ENCODE measurements at places on chromosomes 2 and 18.

DNA sequence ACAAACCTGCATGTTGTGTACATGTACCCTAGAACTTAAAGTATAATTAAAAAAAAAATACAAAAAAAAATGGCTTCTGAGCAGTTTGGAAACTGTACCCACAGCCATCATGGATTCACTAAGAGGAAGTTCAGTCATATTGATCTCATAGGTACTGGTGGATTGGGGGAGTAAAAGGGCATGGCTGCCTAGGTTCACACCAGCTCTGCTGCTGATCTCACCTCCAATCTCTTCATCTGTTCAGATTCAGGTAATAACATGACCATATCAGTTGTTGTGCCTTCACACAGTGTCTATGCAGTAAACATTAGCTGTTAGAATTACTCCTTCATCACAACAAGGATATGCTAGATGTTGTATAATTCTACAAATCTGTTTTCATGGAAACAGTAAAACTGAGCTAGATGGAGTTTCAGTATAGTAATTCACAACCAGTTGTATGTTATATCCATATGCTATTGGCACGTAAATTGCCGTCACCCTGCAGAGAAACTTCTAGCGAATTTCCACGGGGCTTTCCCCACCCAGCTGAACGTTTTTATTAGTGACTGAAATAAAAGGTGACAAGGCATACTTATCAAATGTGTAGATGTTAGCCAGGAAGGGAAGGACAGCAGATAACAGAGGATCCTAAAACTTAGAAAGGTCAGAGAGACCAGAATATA lies 59.3 kb upstream of the ITM2C start:
- DNase-seq, result no peak

DNA sequence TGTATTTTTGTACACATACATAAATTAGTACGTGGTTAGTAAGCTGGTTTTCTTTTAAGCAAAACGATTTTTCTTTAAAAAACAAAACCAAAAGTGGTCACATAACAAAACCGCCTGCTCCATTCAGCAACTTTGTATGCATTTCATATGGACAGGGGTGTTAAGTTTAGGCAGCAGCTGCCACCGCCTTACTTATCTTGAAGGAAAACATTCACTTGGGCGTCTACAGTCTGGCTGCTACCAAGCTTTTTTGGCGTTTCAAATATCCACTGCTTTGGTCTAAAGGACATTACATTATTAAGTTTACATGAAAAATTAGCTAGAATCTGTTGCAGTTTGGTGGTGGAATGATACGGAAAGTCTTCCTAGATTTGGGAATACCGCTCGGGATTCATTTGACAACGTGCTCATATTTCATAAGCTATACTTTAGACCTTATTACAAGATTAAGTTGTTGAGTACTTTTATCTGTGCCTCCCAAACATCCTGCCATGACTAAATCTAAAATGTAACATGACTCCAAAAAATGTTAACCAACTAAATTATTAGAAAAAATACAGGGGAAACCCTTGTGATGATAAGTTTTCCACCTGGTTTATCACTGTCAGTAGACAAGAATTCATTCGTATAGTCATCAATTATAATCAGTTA lies 214.8 kb downstream of the NEDD4L start:
- DNase-seq, result no peak

DNA sequence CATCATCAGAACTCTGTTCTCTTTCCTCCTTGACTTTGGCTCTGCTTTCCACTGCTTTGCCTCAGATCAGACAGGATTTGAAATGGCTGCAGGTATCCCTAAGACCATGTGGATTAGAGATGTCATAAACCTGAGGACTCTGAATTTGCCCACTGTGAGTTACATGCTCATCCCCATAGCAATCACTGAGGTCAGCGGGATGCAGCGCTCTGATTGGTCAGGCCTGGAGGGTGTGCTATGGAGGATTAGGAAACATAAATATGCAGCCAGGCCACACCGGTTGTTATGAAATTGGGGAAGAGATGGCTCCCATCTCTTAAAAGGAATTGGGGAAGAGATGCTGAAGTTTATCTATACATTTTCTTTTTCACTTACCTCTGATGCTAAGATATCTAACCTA lies 73.7 kb upstream of the DNAJC10 start:
- peak; percentile 31 for DNase-seq

GRCh38 chr2:202782940-202783558 lies 88.5 kb downstream of the ICA1L start:
- DNase-seq, result no peak

DNA sequence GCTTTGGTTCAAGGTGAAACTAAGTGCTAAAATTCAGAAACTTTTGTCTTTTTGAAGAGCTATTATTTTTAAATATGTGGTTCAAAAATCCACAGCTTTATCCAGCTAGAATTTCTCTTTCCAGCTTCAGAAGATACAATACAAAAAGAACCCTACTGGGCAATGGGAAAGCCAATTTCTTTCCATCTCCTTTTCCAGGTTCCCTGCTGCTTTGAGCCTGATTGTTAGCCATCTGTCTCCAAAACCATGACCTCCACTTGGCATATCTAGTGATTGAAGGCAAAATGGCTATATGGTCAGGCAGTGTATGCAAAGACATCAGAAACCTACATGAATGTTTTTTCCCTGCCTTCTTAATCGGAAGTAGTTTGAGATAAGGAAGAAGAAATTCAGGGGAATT lies 134.1 kb downstream of the KCNH7 start:
- no peak for DNase-seq

DNA sequence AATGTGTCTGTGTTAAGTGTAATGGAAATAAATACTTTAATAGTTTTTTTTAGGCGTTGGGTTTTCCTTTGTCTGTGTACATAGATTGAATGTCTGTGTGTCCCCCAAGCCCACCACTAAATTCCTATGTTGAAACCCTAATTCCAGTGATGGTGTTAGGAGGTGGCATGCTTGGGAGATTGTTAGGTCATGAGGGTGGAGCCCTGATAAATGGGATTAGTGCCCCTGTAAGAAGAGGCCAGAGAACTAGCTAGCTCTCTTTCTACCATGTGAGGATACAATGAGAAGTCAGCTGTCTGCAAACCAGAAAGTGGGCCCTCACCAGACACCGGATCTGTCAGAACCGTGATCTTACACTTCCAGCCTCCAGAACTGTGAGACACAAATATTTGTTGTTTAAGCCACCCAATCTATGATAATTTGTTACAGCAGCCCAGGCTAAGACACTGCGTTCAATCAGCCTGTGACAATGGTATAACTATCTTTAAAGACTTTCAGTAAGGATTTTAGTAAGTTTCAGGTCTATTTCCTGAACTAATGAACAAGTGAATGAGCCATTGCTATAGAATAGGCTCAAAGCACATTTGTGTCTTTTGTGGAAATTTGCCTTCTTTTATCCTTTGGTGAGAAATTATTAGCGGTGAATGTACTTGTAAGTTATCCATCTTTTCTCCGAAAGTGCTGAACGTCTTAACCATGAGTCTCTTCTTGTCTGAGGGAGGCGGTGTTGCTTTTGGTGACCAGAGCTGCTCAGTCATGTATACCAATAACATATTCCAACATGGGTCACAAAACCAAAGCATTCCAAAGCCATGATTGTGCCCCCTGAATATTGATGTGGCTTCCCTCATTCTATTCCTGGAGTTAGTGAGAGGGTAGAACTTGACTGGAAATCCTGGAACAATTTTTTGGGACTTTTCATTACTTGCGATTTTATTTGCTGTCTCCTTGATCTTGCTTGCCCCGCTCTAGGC lies 29.6 kb upstream of the IL1R1 start:
- no peak for DNase-seq

GRCh38 chr2:70942396-70943204 lies 6.9 kb downstream of the ATP6V1B1 start:
- DNase-seq, result no peak

GRCh38 chr2:219551441-219552381 lies 7.9 kb downstream of the TMEM198 start:
- DNase-seq, result no peak

DNA sequence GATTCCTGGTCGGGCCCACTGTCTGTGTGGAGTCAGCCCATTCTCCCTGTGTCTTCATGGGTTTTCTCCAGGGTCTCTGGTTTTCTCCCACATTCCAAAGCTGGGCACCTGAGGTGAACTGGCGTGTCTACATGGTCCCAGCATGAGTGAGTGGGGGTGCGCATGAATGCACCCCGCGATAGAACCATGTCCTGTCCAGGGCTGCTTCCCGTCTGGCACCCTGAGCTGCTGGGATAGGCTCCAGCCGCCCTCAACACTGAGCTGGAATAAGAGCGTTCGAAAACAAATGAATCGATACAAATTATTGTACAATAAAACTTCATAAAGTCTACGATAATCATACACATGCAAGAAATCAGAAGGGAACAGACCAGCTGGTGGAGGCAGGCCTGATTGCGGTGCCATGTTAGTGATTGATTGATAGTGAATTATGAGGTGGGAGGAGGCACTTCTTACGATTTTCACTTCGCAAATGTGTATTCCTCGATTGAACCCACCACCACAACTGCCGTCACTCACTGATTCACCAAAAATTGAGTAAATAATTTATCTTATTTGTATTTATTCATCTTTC lies 186.6 kb downstream of the MGAT5 start:
- no peak for DNase-seq

- no peak for DNase-seq
These were observed 101.2 kb downstream of the KCTD18 start for GRCh38 chr2:200408428-200409316.

DNA sequence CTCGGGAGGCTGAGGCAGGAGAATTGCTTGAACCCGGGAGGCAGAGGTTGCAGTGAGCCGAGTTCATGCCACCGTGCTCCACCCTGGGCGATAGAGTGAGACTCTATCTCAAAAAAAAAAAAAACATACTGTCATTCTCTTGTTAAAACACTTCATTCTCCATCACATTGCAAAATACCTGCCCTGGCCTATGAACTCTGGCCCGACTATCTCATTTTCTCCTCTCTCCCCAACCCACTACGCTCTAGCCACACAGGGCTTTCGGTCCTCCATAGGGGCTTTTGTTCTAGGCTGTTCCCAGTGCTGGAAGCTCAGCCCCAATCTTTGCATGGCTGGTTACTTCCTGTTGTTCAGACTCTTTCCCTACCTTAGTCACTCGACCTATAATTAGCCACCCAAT lies 10.3 kb downstream of the CEP76 start:
- DNase-seq, result no peak

- no peak for DNase-seq
These were observed 8.4 kb upstream of the ZNF521 start for GRCh38 chr18:25360301-25360899.

DNA sequence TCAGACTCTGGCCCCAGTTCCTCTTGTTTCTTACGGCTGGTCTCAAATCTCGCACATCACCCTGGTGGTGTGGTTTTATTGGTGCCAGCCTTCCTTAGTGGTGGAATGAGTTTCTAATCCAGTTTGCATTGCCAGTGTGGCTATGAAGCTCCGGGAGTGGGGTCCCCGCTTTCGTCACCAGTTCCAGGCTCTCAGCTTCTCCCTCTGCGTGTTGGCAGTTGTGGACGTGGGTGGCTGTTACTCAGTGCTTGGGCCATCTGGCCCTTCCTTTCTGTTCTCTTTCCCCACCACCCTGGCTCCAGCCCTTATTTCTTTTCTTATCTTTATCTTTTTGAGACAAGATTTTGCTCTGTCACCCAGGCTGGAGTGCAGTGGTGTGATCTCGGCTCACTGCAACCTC lies 30.1 kb downstream of the EFR3B start:
- DNase-seq, result no peak

DNA sequence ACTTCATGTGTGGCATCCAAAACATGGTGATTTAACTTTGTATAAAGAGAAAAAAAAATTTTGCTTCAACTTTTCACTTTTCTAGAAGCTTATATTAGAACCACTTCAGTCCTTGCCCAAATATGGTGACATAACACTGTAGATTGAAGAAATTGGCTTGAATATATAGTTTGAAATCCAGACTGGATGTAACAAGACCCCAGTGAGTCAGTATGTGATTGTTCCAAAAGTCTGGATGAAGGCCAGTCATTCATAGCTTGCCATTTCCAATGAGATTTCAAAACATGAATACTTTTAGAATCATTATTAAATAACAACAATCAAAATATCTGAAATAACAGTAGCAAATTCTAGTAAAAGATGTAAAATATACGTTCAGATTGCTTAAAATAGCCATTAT lies 104.8 kb upstream of the FN1 start:
- DNase-seq, result no peak

DNA sequence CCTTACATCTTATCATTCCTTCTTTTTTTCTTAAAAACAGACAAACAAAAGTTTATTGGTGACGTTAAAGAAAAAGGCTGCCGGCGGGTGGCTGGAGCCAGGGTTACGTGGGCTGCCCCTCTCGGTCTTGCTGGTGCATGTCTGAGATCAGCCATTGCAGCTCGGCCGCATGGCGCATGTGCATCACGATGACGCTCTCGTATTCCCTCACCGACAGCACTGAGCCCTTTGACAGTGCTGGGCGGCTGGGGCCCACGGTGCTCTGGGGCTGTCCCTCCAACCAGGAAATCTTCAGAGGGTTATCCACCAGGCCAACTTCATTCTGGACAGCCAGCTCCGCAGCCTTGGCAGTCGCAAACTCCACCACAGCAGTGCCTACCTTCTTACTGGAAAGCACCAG lies 1081.8 kb upstream of the TMEFF2 start:
- DNase-seq, result no peak

DNA sequence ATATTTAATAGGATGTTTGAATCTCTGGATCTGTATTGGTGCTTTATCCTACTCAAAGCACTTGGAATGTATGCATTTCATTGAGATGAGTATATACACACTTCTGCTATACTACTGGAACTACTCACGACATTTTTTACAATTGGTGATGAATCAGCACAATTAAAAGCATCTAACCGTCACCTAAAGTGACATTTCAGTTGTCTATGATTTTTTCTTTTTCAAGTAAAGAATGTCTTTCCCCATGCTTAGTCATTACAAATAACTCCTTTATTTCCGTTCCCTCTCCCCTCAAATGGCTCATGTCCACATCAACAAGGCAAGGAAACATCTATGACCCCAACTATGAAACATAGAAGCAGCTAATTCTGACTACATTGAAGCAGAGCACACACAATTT lies 77.3 kb downstream of the CLIP4 start:
- DNase-seq, result no peak

DNA sequence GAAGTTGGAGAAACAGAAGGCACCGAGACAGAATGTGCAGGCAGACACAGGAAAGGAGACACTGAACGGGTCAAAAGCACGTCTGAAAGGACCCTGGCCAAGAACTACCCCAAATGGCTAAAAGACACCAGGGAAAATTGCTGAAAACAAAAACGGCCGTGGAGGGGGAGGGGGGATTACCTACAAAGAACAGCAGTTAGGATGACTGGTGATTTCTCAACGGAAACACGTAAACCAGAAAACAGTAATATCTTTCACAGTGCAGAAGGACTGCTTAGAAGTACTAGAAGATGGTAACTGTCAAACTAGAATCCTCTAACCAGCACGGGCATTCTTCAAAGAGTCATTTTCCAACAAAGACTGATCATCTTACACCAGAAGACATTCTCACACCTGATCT lies 142.6 kb downstream of the HDAC4 start:
- no peak for DNase-seq

GRCh38 chr2:230012267-230012884 lies 56.3 kb downstream of the SLC16A14 start:
- no peak for DNase-seq

Data from thymus (tissue), 14 donors.